ENCODE measurements at places on chromosomes 16 and 17. TPM values are rescaled to one million over a fixed set of nuclear protein-coding genes. Genes with fewer than 3 reads are reported as not detected.

DNA sequence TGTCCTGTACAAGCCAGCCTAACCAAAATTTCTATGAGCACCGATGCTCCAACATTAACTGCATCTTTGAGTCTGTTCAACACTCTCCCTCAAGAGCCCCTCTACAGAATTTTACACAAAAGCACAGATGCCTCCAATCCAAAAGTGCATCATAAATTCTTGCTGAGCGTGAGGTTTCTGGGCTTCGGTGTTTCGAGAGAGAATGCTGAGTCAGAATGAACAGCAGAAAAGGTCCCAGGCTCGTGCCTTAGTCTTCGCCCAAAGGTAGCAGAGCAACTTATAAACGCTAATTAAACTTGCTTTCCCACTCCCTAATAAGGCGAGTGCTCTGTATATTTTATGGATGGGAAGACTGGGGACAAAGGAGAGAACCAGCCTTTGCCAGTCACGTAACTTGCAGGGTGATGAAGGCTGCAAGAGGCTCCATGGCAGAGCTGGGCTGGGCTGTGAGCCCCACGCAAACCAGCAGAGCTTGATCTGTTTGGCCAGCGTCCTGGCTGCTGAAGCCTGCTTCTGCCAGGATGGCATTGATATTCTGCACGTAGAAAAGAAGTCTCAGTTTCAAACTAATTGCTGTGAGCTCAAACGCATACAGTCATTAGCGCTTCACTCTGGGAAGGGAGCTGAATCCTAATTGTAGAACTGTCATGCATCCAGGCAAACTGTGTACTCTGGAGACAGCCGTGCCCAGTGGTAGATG, 138.5 kb downstream of the DNAH9 start:
- DNase-seq: no peak

Gene CA4
- not detected for total RNA-seq

Gene TMEM238L
- total RNA-seq: not detected

Gene LAT
- 4.4 TPM for total RNA-seq

DNA sequence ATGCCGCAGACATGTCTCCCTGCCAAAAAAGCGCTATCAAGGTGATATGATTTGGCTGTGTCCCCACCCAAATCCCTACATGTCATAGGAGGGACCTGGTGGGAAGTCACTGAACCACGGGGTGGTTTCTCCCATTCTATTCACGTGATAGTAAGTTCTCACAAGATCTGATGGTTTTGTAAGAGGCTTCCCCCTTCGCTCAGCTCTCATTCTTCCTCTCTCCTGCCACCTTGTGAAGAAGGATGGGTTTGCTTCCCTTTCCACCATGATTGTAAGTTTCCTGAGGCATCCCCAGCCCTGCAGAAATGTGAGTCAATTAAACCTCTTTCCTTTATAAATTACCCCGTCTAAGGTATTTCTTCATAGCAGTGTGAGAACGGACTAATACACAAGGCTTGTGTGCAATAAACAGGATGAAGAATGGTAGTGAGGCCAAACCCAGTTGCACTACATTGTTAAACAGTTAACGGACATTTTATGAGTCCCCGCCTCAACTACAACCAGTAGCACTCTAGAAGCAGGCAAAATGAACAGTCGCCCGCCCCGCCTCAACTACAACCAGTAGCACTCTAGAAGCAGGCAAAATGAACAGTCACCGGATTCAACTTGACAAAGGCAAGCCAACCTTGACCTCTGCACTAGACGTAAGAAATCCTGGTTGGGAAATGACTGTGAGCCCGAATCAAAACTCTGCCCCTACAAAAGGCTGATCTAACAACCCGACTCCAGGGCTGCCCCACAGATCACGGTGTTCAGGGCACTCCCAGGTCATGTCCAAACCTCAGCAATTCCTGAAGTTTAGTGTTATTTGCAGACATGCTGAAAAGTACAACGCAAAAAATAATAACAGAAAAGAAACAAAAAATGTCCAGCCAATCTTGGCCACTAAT, 26.3 kb downstream of the VPS53 start:
- DNase-seq: no peak

- DNase-seq: no peak
These were observed 24.3 kb downstream of the MGRN1 start for GRCh38 chr16:4648917-4649316.

Gene TAOK2
- total RNA-seq: 39.7 TPM
